ENCODE measurements at places on chromosomes 16 and 17. TPM values are rescaled to one million over a fixed set of nuclear protein-coding genes. Genes with fewer than 3 reads are reported as not detected.

G6PC1 gene
- total RNA-seq = 0.08 TPM

GRCh38 chr16:28925386-28926228 is 569 bp upstream of the RABEP2 start:
- no peak for DNase-seq

GRCh38 chr16:68987734-68988457 is 117.6 kb upstream of the HAS3 start:
- DNase-seq = no peak

GRCh38 chr16:24729951-24730815 is 732 bp downstream of the TNRC6A start:
- no peak for DNase-seq

- no peak for DNase-seq
These were observed 2.8 kb downstream of the SP6 start for GRCh38 chr17:47848198-47848513.

DNA sequence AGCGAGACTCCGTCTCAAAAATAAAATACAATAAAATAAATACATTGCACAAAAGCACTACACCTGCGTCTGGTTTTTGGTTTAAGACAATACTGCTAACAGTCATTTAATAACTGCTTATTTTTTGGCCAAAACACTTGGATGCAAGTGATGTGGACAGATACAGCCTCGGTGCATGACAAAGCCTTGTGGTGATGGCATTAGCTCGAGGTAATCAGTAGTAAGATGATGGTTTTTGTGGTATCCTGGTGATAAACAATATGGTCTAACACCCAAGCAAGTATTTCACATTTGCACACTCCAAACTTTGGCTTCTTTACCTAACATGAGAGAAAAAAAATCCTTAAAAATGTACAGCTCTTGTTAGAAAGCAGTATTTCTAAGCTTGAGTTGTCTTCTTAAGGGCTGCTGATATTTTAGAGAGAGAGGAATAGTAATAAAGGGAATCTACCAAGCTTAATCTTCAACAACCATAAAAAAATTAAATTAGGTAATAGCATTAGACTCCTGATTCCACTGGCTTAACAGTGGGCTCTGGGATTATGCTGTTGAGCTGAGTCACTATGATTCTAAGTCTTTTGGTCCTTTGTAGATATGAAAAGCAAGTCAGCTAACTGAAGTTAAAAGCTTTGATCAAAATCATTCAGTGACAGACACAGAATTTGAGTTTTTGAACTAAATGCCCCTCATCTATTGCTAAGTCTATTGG is 111.1 kb downstream of the VPS53 start:
- DNase-seq = no peak

All from Panc1 (cell line).